ENCODE measurements at places on chromosomes 3 and 15.

DNA sequence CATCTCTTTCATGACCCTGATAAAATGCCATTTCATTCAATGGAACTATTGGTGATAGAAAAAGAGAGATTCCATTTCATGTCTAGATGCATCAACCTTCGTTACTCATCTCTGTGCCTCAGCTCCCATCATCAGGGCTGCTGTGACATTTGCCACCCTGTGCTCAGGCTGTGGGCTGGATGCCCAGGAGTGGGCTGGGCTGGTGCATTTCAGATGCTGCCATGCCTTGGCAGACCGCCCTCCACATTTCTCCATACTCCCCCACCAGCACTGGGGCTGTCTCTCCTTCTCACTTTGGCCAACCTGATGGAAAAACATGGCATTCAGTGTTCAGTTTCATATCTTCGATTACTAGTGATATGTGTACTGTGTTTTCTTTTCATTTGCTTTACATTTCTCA, 59.1 kb downstream of the DNASE1L3 start:
- no peaks in the 10 kb centered on the region for H3K27me3 ChIP-seq
- H3K4me3 ChIP-seq, result no peak overlapping the region
- no peak overlapping the region for H3K27ac ChIP-seq
- DNase-seq, result no peak
- H3K4me1 ChIP-seq, result peaks cover 4% of the 10 kb centered on the region

DNA sequence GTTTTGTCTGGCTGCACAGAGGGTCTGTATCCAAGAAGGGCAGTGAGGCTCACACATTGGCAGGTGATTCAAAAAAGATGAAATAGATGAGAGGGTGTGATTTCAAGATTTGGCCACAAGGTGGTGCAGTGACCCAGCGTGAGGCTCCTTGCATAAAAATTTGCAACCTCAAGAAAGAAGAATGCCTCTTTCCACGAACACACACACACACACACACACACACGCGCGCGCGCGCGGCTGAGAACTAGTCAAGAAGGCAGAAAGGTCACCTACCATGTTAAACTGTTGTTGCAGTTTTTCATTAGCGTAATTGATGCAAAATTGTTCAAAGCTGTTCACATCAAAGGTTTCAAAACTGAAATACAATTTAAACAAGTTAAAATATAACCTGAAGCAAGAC, 39.2 kb downstream of the MYO5C start:
- peaks cover 9% of the 10 kb centered on the region for H3K4me1 ChIP-seq
- peak overlapping the region; percentile 42 for H3K4me3 ChIP-seq
- H3K36me3 ChIP-seq, result peaks cover 2% of the 10 kb centered on the region
- no peaks in the 10 kb centered on the region for H3K27me3 ChIP-seq
- H3K27ac ChIP-seq, result peak overlapping the region; percentile 66

GRCh38 chr15:40290918-40291574, 8.2 kb upstream of the ANKRD63 start:
- peaks cover 11% of the 10 kb centered on the region for H3K36me3 ChIP-seq
- no peak overlapping the region for H3K27ac ChIP-seq
- no peak for DNase-seq
- no peaks in the 10 kb centered on the region for H3K4me1 ChIP-seq

GRCh38 chr15:39429898-39430357, 151.0 kb upstream of the THBS1 start:
- DNase-seq, result no peak
- H3K27me3 ChIP-seq, result peaks cover 66% of the 10 kb centered on the region
- H3K27ac ChIP-seq, result peak overlapping the region; percentile 29
- no peak overlapping the region for H3K4me3 ChIP-seq
- peaks cover 28% of the 10 kb centered on the region for H3K4me1 ChIP-seq

- no peaks in the 10 kb centered on the region for H3K27me3 ChIP-seq
- H3K4me1 ChIP-seq, result no peaks in the 10 kb centered on the region
- H3K4me3 ChIP-seq, result no peak overlapping the region
- no peak overlapping the region for H3K27ac ChIP-seq
Observed at GRCh38 chr3:82080261-82080660, 318.8 kb upstream of the GBE1 start.
